Hindlimb muscle (tissue), 1 donor: ENCODE measurements at places on chromosomes 7 and 10. TPM values are rescaled to one million over a fixed set of nuclear protein-coding genes. Genes with fewer than 3 reads are reported as not detected.

PRF1 gene
- polyA plus RNA-seq, result 0.74 TPM

HABP2 gene
- 0.10 TPM for polyA plus RNA-seq

ARF5 gene
- polyA plus RNA-seq, result 126 TPM

- no peak for DNase-seq
These were observed 150.2 kb downstream of the VPS50 start for GRCh38 chr7:93382362-93382761.

DNA sequence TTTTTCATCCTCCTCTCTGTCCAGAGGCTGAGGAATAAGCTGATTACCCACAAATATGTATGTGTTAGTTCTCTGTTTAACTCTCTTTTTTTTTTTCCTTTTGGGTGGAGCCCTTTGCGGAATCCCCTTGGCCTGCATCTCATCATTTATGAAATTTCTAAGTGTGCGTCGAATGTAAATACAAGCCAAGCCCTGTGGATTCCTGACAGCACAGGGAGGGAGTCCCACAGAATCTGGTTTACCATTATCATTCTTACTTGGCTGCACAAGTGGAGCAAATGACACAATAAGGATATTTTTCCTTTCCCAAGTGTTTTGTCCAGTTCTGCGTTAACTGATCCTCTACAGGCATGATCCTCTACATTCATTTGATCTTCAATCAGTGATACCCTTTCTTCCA is 11.4 kb downstream of the STK31 start:
- DNase-seq, result peak; percentile 15

DNA sequence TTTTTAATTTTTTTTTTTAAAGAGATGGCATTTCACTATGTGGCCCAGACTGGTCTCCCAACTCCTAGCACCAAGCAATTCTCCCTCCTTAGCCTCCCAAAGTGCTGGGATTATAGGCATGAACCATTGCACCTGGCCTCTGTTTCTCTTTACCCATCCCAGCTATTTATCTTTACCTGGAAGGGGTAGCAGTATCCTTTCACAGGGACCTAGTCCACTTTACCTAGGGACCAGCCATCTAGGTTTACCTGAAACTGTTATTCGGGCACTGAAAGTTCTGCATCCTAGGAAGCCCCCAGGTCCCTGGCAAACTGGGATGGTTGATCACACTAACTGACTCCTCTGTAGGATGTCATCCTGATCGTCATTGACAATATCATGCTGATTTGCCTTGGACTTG is 21.7 kb upstream of the AGFG2 start:
- no peak for DNase-seq

- no peak for DNase-seq
These were observed 22.8 kb downstream of the AKR1C3 start for GRCh38 chr10:5117026-5117425.

DNA sequence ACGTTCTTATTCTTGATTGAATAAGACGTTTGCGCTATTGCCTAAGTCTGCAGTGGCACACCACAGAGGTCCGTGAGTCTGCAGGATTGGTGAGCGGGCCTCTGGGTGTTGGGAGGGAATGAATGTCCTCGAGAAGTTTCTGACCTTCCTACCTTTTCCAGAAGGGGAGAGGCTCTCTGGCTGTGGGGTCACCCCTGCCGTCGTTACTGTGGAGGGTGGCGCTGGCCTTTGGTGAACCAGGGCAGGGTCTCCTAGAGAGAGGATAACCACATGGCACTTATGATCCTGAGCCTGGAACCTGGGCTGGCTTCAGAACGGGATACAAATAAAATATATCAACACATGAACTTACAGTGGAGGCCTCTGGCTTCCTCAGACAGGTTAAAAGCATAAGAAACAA is 13.8 kb downstream of the IL15RA start:
- DNase-seq, result no peak

DNA sequence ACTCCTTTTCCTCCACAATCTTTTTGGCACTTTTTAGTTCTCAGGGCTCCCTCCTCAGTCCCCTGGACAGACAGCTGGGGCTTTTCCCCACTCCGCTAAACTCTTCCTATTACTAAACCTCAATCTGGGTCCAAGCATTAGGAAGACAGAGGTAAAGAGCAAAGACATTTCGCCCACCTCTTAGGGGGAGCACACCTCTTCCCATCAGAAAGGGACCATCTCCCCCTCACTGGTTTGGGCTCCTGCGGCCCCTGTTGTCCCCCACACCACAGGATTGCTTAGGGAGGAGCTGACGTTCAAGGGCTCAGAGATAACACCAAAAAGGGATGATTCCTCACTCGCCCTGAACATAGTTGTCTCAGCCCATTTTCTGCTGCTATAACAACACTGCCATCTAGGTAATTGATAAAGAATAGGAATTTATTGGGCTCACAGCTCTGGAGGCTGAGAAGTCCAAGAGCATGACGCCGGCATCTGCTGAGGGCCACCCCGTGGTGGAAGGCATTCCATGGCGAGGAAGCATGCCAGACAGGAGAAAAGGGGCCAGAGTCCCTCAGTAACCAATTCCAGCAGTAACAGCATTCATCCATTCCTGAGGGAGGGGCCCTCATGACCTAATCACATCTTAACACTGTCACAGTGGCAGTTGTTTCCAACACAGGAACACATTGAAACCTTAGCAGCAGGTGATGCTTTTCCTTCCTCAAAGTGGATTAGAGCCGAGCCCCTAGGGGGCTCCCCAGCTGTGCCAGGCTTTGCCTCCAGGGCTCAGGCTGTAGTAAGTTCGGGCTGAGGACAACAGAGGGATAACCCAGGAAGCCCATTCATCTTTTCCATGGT is 209.6 kb downstream of the EBF3 start:
- no peak for DNase-seq

- no peak for DNase-seq
These were observed 6.3 kb upstream of the SNX13 start for GRCh38 chr7:17946591-17946990.

GRCh38 chr10:10794046-10794445 is 223.6 kb upstream of the CELF2 start:
- no peak for DNase-seq

DNA sequence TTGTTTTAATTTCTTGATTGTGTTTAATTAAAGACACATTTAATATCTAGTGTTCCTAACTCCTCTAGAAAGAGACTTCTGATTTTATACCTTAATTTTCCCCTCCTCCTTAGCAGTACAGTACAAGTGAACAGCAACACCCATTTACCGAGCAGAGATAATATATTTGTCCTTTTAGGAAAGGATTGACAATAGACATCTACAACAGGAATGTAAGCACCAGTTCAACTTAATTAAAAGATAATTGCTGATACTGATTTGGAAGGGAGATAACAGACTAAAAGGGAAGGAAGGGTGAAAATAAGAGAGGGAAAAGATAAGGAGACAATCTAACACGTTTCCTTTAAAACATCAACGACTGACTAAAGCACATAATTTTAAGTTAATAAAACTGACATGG is 119.3 kb downstream of the SRPK2 start:
- no peak for DNase-seq

GRCh38 chr7:8436965-8437364 is 3.6 kb downstream of the NXPH1 start:
- no peak for DNase-seq

GRCh38 chr10:106931159-106931852 is 233.2 kb downstream of the SORCS1 start:
- no peak for DNase-seq

DNA sequence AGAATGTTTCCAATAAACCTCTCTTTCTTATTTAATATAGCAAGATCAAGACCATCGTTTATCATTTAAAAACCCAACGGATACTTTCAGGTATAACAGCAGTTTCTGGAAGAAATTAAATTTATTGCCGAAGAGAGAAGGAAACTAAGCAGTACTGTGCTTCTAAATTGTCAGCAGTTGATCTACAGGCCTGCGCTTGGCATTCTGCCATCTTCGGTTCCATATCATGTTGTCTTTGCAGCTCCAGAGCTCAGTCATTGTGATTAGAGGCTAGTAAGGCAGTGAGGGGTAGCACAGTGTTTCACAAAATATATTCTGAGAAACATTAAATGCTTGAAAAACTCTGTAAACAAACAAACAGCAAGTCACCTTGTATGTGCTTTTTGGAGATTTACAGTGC is 301.3 kb downstream of the REEP3 start:
- no peak for DNase-seq

GRCh38 chr10:27207350-27207749 is 33.2 kb downstream of the ACBD5 start:
- no peak for DNase-seq

GRCh38 chr7:137453356-137453755 is 109.8 kb upstream of the PTN start:
- no peak for DNase-seq
